ENCODE measurements at places on chromosomes 1 and 21. TPM values are rescaled to one million over a fixed set of nuclear protein-coding genes. Genes with fewer than 3 reads are reported as not detected.

CHIA gene
- not detected for total RNA-seq

HDGF gene
- 148 TPM for total RNA-seq

VANGL2 gene
- total RNA-seq: 8.3 TPM

CADM3 gene
- total RNA-seq: 10.6 TPM

PEAR1 gene
- total RNA-seq: 6.6 TPM

WNT3A gene
- not detected for total RNA-seq

MRPL37 gene
- 57.1 TPM for total RNA-seq
